ENCODE measurements at places on chromosomes 16 and 17.

DNA sequence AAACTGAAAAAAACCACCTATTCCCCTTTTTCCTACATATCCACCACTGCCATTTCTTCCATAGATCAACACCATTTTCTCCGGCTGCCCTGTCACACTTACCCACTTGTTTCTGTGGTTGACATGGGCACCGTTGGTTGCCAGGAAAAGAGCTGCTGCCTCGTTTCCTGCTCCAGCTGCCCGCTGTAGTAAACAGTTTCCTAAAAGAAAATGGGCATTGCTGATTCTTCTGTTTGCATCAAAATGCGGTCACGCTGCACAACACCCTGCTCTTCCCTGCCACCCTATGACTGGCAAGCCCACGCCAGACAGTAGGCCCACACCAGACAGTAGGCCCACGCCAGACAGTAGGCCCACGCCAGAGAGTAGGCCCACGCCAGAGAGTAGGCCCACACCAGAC is 46.3 kb downstream of the CYB5D2 start:
- no peak for DNase-seq

DNA sequence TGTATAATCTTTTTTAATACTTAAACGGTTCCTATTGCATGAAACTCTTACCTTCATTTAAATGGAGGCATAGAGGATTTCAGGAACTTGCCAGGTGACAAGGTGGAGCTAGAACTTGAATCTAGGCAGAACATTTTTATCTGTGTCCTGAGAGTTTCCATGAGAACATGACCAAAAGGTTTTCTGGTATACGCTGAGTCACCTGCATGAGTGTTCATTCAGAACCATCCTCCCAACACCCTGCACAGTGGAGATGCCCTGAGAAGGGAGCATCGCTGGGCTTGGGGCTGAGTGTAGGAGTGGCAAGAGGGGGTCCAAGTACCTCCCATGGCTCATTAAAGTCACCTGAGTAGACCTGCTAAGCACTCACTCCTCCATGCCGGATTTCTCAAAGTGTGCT is 169.7 kb upstream of the CACNG5 start:
- no peak for DNase-seq

GRCh38 chr17:28717578-28718332 is at the start of gene RAB34:
RAB34 (minus strand) TSS chr17:28717868; CDS start chr17:28717266, 602 bp downstream.
- no peak for DNase-seq

- no peak for DNase-seq
Observed at GRCh38 chr16:11302977-11303376, 21.8 kb upstream of the PRM1 start.

- no peak for DNase-seq
Observed at GRCh38 chr16:80946481-80946880, 60.2 kb downstream of the CMC2 start.

DNA sequence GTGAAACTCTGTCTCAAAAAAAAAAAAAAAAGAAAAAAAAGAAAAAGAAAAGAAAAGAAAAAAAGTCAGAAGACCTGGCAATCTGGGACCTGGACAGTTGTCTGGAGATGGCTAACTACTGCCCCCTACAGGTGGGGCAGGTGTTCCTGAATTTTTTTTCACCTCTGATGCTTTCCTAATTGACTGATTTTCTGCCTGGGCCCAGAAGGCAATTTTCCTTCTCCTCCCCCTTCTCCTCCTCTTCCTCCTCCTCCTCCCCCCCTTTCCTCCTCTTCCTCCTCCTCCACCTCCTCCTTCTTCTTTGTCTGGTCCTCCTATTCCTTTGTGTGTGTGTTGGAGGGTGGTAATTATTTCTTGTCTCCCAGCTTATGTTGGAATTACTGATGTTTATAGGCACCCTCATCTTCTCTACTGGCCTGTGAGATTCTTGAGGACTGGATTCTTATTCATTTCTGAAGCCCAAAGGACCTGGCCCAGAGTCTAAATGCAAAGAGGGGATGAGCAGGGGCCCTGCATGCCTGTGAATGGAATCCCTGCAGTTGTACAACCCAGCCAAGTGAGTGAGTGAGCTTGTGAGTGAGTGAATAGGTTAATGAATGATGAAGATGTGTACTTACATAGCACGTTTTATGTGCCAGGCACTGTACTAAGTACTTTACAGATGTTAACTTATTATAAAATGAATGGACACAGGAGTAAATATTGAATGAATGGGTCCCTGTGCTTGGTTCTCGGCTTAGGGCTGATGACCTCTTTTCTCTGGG is 26.9 kb downstream of the IRX5 start:
- no peak for DNase-seq

- DNase-seq: peak; percentile 42
Observed at GRCh38 chr17:34485999-34486398, 93.4 kb upstream of the TMEM132E start.

DNA sequence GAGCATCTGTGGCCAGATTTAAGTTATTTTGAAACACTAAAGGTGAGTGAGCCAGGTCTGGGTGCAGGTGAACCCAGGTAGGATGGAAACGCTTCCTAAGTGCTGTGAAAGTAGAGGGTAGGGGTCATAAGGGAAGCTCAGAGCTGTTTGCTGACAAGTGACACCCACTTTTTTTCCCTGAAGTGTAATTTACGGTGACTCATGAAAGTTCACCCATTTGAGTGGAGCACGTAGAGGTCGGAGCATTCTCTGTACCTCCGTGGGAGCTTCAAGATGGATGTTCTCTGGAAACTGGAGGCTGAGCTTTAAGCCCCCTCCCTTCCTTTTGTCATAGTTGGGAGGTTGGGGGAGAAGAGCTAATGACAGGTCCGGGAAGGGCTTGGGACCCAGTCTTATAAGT is 44.3 kb downstream of the MPRIP start:
- DNase-seq: no peak

DNA sequence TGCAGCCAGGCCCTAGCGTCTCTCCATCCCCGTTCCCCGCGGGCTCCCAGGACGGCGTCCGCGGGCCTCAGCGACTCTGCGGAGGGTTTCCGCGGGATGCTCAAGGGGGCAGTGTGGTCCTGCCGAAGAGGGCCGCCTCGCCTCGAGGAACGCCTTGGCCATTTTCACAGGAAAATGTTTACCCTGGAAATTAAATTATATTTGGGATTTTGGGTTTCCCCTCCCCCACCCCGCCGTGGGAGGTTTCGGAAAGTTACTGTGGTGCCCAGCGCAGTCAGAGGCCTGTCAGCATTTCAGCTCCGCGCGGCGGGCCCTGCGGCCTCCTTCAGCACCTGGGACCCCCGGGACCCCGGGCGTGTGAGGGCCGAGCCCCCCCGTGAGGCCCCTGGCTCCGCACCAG is 94.5 kb downstream of the PCTP start:
- DNase-seq: no peak

DNA sequence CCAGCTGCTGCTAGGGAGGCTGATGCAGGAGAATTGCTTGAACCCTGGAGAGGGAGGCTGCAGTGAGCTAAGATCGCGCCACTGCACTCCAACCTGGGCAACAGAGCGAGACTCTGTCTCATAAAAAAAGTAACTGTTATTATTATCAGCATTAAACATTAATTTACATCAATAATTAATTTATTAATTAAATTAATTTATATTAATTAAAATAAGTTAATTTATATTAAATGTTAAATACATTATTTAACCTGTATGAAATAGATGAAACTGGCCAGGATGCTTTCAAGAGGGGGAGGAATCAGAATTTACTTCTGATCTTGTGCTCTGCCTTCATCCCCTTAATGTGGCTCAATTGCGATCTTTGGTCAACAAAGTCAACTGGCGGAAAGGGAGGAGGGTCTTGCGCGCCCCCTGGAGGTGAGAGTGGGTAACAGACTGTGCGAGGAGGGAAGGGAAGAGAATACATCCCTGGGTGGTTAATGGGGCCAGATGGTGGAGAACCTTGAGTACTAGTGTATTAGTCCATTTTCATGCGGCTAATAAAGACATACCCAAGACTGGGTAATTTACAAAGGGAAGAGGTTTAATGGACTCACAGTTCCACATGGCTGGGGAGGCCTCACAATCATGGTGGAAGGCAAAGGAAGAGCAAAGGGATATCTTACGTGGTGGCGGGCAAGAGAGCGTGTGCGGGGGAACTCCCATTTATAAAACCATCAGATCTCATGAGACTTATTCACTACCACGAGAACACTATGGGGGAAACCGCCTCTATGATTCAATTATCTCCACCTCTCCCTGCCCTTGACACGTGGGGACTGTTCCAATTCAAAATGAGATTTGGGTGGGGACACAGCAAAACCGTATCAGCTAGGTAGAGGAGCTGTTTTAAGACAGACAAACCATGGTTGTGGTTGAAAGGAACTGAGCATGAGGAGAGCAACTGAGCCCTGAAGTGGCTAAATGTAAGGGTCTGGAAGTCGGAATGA is 15.7 kb upstream of the CPPED1 start:
- peak; percentile 63 for DNase-seq

All from T-helper 2 cell (primary cell).